ENCODE measurements at places on chromosomes 5 and 9.

- no peak for DNase-seq
These were observed 57.7 kb upstream of the STC2 start for GRCh38 chr5:173385832-173386360.

GRCh38 chr5:173780235-173781234 lies 107.6 kb upstream of the CPEB4 start:
- no peak for DNase-seq

DNA sequence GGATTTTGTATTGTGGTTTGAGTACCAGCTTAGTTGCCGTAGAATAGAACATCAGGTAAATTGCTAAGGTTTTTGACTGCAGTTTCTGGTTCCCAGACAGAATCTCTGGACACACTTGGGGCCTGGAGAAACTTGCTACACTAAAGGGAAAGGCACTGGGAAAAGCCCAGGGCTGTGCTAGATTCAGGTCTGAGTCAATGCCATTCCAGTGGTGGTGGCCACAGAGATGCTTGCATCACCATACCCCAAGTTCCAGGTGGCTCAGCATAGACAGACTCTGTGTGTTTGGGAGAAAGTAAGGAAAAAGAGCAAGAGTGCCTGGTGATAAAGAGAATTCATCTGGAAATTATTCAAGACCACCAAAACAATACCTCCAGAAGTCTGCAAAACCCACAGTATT lies 120.6 kb downstream of the HMHB1 start:
- no peak for DNase-seq

- no peak for DNase-seq
These were observed 42.2 kb upstream of the C5orf58 start for GRCh38 chr5:170190436-170191134.

GRCh38 chr9:117138231-117138630 lies 276.6 kb downstream of the ASTN2 start:
- DNase-seq = no peak

DNA sequence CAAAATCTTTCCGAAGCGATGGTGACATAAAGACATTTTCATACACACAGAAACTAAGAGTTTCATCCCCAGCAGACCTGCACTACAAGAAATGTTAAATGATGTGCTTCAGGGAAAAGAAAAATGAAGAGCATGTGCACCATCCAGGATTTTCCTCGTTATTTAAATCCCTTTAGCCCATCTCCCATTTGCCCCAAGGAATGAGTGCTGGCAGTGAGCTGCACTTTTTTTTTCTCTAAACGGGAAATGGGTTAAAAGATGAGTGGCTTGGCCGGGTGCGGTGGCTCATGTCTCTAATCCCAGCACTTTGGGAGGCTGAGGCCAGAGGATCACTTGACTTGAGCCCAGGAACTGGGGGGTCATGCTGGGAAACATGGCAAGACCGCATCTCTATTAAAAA lies 6.8 kb upstream of the LRRC14B start:
- no peak for DNase-seq

- no peak for DNase-seq
These were observed 69.6 kb downstream of the CCDC171 start for GRCh38 chr9:15622318-15622971.

DNA sequence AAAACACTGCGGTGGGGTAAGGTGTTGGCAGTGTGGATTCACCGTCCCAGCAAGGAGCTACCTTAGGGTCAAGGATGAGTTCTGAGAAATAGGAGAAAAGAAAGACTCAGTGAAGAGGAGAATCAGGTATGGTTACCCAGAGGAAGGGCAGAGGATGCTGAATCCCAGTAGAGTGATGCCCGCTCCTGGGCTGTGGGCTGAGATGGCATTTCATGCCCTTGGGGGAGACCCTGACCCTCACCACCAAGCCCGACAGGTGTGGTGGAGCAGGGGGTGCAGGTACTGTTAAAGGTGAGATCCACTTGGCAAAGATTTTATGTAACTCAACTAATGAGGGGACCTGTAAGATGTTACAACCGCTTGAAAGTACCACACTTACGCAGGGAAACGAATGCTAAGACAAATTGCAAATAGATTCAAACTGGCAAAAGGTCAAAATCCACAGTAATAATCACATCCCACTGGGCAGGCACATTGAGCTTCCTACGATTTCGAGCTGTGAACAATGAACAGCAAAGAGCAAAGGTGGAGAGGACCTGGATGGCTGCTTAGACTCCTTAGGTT lies 2.1 kb downstream of the RNU6ATAC start:
- DNase-seq = no peak

- DNase-seq = no peak
These were observed 47.1 kb downstream of the SPIN1 start for GRCh38 chr9:88435336-88435735.

GRCh38 chr5:166979307-166979895 lies 1312.0 kb upstream of the WWC1 start:
- no peak for DNase-seq

DNA sequence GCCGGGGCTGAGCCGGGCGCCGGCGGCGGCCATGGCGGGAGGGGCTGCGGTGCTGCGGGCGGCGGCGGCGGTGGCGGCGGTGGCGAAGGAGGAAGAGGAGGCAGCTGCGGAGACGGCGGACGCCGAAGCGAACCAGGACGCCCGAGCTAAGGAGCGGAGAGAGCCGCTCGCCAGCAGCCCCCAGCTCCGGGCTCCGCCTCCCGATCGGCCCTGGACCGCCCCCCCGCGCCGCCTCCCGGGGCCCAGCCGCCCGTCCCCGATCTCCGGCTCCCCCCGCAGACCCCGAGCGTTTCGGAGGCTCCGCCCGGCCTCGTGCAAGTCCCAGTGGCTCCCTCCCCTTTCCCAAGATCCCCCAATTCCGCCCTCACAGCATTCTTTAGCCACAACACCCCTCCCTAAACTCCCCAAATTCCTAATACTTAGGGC lies at the start of gene ASTN2:
Gene ASTN2, minus strand, starts transcription at position 152 of the 426 bp plus-strand sequence. Its CDS starts 119 bp downstream, at position 33.
- no peak for DNase-seq

- DNase-seq = no peak
These were observed 404 bp upstream of the AFAP1L1 start for GRCh38 chr5:149271195-149271715.

- DNase-seq = no peak
These were observed 176.6 kb upstream of the SH3GL2 start for GRCh38 chr9:17402309-17402708.

DNA sequence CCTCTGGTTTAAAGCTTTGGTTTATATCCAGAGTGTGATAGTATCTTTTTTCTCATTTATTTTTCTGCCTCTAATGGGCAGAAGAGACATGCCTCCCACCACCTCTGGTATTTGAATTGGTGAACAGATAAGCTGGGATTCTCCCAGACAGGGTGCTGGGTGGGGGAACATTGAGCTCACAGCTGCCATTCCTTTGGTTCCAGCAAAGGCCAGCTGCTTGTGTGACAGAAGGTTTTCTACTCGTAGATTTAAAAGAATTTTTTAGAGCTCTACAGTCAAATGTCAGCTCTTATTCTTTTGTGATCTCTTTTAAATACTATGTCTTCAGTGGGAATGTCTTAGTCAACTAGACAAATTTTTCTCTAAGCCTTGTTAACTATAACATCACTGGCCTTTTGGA lies 54.7 kb upstream of the ADAMTS16 start:
- DNase-seq = no peak

DNA sequence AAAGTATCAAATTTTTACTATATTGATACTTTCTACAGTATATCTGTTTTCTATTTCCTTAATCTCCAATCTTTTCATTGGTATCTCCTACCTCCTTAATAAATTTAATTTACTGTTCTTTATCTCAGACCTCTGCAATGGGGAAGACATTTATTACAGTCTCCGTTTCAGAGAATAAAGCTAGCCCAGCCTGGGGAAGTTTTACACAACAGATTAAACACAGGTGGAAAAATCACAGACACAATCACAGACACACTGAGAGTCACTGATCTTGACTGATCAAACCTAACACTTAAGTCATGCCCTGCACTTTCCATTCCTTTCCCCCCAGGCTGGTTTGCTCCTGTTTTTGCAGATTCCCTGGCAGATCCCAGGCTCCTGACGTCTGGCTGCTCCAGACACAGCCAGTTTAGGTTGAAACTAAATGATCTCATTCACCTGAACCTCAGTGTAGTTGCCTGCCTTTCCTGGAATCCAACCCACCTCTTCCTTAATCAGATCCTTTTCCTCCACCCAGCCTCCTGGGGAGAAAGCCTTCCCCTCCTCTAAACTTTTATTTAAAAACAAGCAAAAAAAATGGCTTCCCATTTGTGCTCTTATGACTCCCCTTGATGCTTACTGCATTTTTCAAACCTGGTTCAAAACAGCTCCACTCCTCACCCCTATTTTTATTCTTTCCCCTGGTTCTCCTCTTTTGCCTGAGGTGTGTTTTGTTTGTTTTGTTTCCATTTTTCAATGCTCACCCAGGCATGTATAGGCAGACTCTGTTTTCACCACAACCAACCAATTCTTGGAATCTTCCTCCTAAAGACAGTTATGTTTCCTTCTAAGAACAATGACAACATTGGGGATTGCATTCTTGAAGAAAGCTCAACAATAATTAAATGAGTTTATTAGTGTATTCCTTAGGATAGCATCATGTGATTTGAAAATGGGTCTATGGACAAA lies 29.5 kb upstream of the OSMR start:
- no peak for DNase-seq

- no peak for DNase-seq
These were observed 19.0 kb downstream of the TMC1 start for GRCh38 chr9:72540348-72540873.

- no peak for DNase-seq
These were observed 124.3 kb downstream of the COL23A1 start for GRCh38 chr5:178465861-178466288.

DNA sequence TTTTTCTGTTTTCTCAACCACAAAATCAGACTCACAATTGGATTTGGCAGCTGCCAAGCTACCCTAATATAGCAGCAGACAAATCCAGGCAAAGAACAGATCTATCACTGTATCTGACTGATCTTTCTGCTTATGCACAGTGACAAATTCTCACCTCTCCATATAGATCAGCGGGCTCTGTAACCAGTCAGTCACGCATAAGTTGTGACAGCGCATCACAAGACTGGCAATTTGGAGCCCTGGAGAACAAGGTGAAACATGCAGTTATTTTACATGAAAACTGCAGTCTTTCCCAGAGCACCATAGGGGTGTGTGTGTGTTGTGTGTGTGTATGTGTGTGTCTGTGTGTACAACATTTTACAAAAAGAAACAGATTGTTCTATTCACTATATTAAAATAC lies 37.7 kb downstream of the RORB start:
- no peak for DNase-seq

GRCh38 chr5:92659246-92659645 lies 921.8 kb downstream of the NR2F1-AS1 start:
- DNase-seq = no peak

DNA sequence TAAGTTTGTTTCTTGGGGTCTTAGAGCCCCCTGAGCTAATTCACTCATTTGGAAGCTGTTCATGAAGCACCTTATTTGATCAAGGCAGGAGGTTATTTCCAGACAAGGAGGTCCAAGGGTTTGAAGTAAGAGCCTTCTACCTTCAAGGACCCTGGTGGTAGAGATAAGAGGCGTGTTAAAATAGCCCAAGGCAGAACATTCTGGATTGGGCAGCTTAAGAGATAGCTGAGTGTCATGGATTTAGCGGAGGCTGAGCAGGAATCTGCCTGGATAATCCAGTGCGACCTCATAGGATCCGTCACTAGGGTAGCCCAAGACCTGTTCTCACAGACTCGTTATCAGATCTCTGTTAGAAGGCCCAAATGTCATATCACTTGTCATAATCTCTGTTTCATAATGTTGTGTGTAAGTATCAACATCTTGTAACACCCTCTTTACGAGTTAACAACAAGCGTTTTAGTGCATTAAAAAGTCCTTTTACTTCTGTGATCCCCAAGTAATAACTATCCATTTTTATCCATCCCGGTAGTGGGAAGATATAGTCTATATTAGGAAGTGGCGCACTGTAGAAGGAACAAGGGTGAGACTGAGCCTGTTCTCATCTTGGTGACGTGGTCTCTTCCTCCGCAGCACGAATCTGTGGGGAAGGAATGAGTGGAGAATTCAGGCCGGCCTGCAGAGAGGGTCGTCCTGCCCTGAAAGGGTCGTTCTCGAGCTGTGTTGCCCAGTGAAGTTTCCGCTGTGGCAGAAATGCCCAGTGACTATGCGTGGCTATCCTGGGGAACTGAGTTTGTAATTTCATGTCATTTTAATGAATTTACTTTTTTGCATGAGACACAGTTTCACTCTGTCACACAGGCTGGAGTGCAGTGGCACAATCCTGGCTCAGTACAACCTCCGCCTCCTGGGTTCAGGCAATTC lies 28.8 kb downstream of the SLC25A25 start:
- no peak for DNase-seq

GRCh38 chr5:174567506-174568141 lies 156.8 kb upstream of the MSX2 start:
- no peak for DNase-seq

GRCh38 chr9:127726871-127727270 lies 8.2 kb downstream of the TOR2A start:
- no peak for DNase-seq

DNA sequence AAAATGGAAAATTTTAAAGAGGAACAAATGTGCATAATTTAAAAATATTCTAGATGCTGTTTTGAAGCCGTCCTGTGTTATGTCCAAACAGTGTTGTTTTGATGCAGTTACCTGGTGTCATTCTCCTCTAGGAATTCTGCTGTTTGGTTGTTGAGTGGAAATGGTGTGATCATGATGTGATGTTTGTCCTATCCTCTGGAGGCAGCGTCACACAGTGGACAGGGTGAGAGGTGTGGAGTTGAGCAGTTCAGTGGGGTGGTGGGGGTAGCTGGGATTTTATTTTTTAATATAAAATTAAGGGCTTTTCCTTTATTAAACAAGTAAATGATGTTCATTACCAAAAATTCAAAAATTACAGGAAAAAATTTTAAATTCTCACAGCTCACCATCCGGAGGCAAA lies 31.2 kb downstream of the PRDM6 start:
- no peak for DNase-seq

DNA sequence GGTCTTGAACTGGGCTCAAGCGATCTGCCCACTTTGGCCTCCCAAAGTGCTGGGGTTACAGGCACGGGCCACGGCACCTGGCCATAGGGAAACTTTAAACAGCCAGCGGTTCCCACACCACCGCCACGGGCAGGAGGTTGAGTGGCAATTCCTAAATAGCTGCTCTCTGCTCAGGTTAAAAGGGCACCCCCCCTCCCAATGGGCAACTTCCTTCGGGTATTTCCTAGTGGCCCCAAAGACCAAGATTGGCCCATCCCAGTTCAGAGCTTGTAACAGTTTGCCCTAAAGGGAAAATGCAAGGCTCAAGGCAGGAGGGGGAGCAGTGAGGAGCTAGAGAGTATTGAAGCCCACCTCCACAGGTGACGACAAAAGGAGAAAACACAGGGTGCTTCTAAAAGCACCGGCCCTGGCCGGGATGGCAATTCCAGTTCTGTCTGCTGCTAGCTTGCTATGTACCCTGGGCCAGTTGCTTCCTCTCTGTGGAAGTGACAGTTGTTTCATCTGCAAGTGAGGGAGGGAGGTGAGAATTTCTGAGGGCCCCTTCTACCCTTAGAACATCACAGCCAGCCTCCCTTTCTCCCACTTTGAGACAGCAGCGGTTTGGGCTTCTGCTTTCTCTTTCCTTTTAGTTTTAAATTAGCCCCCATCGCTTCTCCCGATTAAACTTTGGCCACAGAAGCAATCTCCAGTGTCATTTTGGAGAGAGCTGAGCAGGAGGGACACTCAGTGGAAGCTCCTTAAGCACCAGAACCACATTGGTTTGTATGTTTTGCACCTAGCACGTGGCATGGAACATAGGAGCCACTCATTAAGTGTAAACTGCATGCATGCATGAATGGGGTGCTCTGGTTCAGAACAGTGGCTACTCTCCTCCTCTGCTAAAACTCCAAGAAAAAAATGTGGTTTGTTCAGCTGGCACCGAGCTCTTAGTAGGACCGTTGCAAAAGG lies 17.3 kb upstream of the TNIP1 start:
- DNase-seq = no peak

Data from CD4-positive, alpha-beta T cell treated with Interleukin-2 at 100 ng/mL for 4 hours (primary cell).